ENCODE measurements at places on chromosomes 4 and X. TPM values are rescaled to one million over a fixed set of nuclear protein-coding genes. Genes with fewer than 3 reads are reported as not detected.

The WAS gene
- 0.90 TPM for polyA plus RNA-seq

The ADH6 gene
- 0.36 TPM for polyA plus RNA-seq

The DAPP1 gene
- polyA plus RNA-seq = 0.28 TPM

The TLR6 gene
- polyA plus RNA-seq = 0.33 TPM

The GAGE13 gene
- not detected for polyA plus RNA-seq

The P2RY8 gene
- 1.0 TPM for polyA plus RNA-seq
